ENCODE measurements at places on chromosomes 2 and 18. TPM values are rescaled to one million over a fixed set of nuclear protein-coding genes. Genes with fewer than 3 reads are reported as not detected.

SERPINB12 gene
- not detected for total RNA-seq

TEX44 gene
- not detected for total RNA-seq

- no peak for DNase-seq
These were observed 1185.2 kb upstream of the CELF4 start for GRCh38 chr18:38750751-38751150.

OTOS gene
- not detected for total RNA-seq

ZCCHC2 gene
- 52.2 TPM for total RNA-seq

- DNase-seq: peak; percentile 77
These were observed 5.7 kb upstream of the TET3 start for GRCh38 chr2:73979021-73979420.

- DNase-seq: no peak
These were observed 131.5 kb downstream of the ATP9B start for GRCh38 chr18:79200546-79201268.

- DNase-seq: no peak
These were observed 533.8 kb downstream of the SOCS6 start for GRCh38 chr18:70822691-70823090.

- no peak for DNase-seq
These were observed 291.8 kb upstream of the HS6ST1 start for GRCh38 chr2:128610496-128610895.

POMC gene
- total RNA-seq: 3.1 TPM

- DNase-seq: peak; percentile 58
These were observed 23.6 kb upstream of the SLC9A4 start for GRCh38 chr2:102449370-102449974.

TXNDC9 gene
- total RNA-seq: 24.7 TPM

GRCh38 chr2:65957886-65958285, 477.0 kb upstream of the MEIS1 start:
- DNase-seq: no peak

LIMS3 gene
- 3.7 TPM for total RNA-seq

COLEC12 gene
- total RNA-seq: 0.17 TPM

RAB17 gene
- not detected for total RNA-seq

GLI2 gene
- not detected for total RNA-seq

DNA sequence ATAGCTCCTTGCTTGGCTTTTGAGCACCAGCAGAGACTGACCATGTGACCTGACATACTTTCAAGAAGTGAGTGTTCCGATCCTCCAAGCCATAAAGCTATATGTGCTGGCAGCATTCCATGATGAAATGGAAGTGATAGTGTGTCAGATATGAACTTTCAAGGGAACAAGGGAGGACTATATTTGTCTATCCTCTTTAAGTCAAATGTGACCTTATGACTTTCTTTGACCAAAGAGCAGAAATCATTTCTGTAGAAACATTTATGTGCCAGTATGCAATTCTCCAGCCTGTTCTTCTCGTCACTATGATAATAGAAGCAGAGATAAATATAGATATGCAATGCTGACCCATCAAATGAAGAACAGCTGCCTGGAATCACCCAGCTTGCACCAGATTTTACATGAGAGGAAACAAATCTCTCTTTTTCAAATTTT, 14.4 kb downstream of the HYCC2 start:
- DNase-seq: no peak

GRCh38 chr2:141522702-141523101, 608.1 kb downstream of the LRP1B start:
- no peak for DNase-seq

DNA sequence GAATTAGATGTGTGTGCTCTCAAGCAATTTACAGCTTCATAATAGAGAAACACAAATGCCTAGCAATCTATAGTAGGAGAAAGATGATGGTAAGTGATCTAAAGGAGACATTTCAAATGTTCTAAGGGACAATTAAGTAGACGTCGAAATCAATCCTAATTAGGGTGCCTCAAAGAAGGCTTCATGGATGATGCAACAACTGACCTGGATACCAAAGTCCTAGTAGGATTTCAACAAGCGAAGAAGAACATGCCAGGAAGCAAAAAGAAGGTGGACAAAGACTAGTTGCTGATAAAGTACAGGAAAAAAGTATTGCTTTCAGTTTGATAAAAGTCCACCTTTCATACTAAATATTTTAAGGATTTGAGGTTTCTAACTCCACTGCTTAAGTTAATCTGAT, 12.5 kb downstream of the FIGN start:
- DNase-seq: no peak

DNA sequence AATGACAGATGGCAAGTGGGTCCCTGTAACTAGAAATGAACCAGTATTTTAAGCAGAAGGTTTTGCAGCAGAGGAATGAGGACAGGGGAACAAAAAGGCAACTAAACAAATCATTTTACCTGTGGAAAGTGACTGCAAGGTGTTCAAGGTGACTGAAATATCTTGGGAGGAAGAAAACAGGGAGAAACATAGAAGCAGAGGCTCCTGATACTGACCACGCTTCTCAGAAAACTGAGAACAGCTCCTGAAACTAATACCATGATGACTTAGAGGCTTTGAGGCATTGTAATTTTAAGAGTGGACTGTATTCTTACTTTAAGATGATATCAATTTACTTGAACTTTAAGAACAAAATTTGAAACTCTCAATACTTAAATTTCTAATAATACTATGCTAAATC, at the start of gene DYTN:
Gene DYTN (minus strand): TSS at position 101 of the 400 bp plus-strand sequence. CDS start 117 bp downstream, outside the sequence.
- DNase-seq: no peak

DNA sequence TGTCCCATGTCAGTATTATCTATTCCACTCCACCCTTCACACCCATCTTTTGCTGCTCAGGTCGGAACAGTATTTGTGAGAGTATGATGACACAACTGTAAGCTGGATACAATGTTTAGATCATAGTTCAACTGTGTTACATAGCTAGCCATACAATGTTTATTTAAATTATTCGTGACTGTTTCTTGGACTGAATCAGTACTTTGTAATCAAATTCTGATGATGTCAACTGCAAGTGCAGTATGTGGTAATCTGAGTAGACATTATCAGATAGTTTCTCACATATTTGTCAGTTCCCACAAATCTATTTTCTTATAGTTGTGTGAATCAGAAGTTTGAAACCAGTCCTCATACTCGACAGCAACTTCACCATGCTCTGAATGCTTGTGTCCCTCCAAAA, 177.6 kb downstream of the ZNF407 start:
- no peak for DNase-seq

DNA sequence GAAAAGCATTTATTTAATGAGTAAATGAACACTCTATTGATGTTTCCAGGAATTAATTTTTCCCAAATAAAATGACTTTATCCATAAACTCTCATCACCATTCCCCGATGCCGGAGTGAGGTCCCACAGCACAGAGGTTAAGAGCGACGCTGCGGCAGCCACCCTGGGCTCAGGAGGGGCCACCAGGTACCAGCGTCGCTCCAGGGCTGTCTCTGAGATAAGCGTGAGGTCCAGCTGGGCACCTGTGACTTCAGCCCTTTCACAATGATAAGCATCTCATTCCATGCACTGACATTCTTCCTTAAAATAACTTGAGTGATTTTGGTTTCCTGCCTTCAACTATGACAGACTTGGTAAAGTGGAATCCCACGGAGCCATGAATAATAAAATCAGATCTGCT, 182.1 kb downstream of the TWIST2 start:
- DNase-seq: no peak

DNA sequence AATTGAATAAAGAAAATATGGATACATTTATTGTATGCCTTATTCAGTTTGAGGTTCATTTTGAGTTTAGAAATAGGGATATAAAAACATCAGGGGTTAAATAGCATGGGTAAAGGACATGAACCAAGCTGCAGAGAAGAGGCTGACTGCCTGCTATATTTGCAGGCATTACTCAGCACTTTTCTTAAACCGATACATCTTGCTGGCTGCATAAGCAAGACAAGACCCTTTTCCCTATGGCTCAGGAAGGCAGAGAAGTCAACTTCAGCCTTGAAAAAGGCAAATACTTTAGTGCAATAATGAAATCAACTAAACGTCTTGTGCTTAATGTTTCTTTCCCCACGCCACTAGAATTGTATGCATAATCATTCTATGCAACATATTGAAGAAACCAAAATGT, 36.4 kb downstream of the SCN1A start:
- DNase-seq: no peak

DNA sequence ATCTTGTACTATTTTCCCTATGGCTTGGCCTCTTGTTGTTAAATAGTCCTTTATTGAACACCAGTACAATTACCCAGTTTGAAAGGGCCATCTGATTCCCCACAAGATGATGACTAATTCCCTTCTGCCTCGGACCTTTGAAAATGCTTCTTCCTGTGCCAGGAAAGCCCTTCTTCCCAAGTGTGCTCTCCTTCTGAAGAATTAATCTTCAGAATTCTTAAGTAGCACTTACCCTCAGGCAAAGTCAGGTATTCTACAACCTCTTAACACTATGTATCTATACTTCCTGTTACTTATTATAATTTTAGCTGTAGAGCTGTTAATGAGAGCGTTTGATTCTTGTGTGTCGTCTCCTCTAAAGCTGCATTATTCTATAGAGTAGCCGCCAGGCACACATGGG, 28.6 kb upstream of the MEX3C start:
- no peak for DNase-seq

DNA sequence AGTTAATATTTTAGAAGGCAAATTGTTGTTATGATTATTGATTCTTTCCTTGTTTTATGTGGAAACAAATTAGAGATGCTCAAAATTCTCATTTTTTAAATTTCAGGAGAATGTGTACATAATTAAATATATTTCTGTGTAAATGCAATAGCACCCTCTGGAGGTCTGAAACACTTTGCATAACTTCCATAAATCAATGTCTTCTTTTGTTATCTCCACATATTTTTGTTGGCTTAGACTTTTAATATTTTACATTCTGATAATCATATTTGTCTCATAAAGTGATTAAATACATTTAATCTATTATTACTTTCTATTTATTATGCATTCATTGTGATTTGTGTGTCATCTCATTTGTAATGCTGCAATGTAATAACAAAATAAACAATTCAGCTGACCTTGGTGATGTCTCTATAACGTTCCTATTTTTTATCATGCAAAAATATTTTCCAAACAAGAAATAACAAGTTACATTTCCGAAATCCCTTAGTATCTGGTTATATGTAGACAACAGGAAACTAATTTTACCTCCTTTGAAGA, 201.8 kb upstream of the GALNT5 start:
- no peak for DNase-seq

SKA1 gene
- 0.47 TPM for total RNA-seq

SERPINB3 gene
- not detected for total RNA-seq

- DNase-seq: no peak
These were observed 332.9 kb upstream of the RBMS1 start for GRCh38 chr2:160826496-160826895.

KYNU gene
- total RNA-seq: 1.3 TPM

GRCh38 chr18:8911408-8912340, 190.8 kb upstream of the NDUFV2 start:
- DNase-seq: no peak

GRCh38 chr18:55401638-55402191, 186.3 kb downstream of the TCF4 start:
- DNase-seq: no peak

FIGN gene
- not detected for total RNA-seq

GRCh38 chr2:23293731-23294130, 91.2 kb upstream of the KLHL29 start:
- DNase-seq: no peak

GRCh38 chr2:201704536-201704935, 6.1 kb upstream of the MPP4 start:
- DNase-seq: no peak

Measured in CD4-positive, alpha-beta memory T cell (primary cell).